ENCODE measurements at places on chromosomes 2 and 18.

- DNase-seq = peak; percentile 30
Observed at GRCh38 chr2:55620123-55620779, 2.8 kb upstream of the PPP4R3B start.

DNA sequence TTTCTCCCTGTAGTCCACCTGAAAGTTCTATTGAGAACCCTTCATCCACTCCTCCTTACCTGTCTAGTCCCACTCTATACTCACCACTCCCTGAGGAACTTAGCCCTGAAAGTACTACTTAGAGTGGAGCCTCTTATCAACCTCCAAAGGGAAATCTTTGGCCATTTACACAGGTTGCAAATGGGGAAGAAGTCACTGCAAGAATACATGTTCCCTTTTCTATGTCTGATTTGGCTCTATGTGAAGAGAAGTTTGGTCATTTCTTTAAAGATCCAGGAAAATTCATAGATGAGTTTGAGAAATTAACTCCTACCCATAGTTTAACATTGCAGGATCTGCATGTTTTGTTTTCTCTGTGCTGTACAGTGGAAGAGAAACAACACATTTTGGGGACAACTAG, 22.9 kb upstream of the MGAT4A start:
- no peak for DNase-seq

- DNase-seq = peak; percentile 74
Observed at GRCh38 chr2:230864605-230865306, at the start of gene ITM2C. Gene ITM2C (plus strand): TSS chr2:230864942. CDS start chr2:230865026, 84 bp downstream.

DNA sequence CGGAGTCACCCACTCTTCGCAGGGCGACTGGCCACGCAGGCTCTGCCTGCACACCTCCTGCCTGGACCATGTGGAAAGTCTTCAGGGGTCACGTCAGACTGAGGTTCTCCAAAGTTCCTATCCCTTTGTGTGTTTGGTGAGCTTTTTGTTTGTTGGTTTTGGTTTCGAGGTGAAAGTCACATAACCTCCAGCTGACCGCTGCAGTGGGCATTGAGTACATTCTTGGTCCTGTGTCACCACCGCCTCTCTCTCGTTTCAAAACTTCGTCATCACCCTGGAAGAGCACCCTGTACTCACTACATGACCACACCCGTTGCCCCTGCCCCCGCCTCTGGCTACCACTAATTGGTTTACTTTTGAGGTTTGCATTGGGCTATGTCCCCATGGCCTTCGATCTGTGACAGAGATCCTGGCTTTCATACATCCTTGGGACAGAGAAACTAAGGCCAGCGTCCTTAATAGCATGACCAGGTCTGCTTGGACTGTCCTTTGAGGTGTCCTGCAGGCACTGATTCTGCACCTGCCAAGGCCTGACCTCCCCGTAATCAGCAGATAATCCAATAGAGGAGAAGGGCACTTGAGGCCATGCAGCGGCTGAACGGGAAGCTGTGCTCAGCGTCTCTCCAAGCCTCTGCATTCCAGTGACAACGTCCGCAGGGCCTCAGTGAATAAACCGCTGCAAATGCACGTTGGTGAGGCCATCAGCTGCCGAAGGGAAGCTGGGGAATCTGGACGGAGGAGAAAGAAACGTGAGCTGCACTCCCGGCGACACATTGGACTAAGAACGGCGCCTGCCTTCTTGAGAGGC, 46.8 kb downstream of the SH3BP4 start:
- no peak for DNase-seq

- no peak for DNase-seq
Observed at GRCh38 chr18:55013685-55014084, 54.4 kb upstream of the CCDC68 start.

DNA sequence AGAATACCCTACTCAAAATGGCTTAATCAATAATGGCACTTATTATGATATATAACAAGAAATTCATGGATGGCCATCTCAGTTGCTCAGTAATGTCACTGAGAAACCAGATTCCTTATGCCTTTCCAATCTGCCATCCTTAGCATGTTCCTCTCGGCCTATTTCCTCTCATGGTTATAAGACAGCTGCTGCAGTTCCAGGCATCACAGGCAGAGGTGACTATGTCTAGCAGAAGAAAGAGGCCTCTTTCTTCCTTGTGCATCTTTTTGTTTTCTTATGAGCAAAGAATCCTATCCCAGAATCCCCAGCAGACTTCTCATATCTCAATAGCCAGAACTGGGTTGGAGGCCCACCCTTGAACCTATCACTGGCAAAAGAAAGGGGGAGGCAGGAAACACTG, 310.6 kb upstream of the SPRED2 start:
- no peak for DNase-seq

DNA sequence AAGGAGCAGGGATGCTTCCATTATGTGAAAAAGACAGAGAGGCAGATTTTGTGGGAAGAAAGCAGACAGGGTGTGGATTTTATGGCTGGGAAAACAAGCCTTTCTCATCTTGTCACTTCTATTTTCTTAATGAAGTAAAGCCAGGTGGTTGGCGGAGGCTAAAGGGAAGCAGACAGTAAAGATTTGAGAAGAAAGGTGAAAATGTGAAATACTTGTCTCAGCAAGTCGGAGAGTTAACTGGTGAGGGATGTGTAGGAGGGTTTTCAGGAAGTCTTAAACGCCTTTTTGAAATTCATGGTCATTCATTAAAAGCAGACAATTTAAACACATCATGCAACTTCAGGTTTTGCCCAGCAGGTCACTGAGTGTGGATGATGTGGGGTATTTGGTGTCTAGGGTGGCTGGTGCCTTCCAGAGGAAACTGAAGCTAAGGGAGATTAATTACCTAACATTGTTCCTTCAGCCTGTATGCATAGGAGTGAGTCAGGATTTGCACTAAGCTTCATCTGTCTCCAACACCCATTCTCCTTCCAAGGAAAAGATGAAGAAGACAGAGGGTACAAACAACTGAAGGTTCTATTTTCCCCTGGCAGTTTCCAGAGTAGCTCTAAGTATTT, 20.7 kb downstream of the SLC14A2 start:
- DNase-seq = no peak
